ENCODE measurements at places on chromosomes 11 and 22.
A peak's percentile ranks its signal among the peaks of the same experiment; 100 is the strongest.

- no peak for DNase-seq
These were observed 104.4 kb upstream of the PARVA start for GRCh38 chr11:12272821-12273617.

DNA sequence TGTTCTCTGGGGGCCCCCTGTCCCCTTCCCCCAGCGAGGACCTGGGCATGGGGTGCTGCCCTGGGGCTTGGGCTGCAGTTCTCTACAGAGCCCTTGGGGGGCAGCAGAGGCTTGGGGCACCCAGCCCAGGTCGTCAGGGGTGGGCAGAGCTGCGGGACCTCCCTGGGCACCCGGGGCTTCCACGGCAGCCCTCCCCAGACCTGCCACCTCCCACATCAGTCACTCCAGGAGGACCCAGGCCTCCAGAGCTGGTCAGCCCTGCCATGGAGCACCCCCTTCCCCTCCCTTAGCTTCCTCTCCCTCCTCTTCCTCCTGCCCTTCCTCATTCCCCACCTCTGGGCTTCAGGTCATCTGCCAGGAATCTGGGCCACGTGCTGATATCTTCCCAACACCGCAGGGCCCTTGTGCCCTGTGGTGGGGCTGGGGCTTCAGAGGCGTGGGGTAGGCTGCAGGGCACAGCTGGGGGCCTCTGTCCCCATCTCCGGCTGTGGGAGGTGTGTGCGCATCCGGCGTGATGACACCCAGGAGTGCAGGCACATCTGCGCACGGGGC, 5.8 kb downstream of the TSPAN4 start:
- no peak for DNase-seq

GRCh38 chr11:94309757-94310156, 5.4 kb downstream of the IZUMO1R start:
- DNase-seq: no peak

- no peak for DNase-seq
These were observed 58.0 kb upstream of the FGF3 start for GRCh38 chr11:69877235-69877634.

GRCh38 chr22:21823740-21824444, 43.6 kb downstream of the MAPK1 start:
- no peak for DNase-seq

DNA sequence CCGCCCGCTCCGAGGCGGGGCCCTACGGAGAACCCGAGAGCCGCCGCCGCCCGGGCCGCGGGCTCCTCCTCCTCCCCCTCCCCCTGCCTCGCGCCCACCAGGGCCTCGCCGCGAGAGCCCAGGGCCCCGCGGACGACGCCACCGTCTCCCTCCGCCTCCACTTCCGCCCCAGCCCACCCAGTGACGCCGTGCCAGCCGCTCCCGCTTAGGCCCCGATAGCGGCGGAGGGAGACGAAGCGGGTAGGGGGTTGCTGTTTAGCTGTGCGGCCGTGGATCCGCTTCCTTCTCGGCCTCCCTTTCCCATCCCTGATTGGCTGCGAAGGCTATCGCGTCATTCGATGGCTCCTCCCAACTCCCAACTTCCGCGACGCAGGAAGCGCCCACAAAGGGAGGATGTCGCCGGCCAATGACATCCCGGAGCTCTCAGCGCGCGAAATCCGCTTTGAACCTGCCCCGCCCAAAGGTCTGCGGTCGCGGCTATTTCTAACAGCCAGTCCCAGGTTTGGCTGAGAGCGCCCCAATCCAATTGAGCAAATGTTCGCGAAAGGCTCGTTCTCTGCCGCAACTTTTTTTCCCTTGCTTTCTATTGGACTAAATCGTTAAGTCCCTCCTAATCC, at the start of gene FAM76B:
FAM76B (minus strand) TSS at position 277 of the 617 bp plus-strand sequence. CDS start 304 bp downstream, outside the sequence.
- peak; percentile 86 for DNase-seq

GRCh38 chr22:29716814-29717545, 2.8 kb upstream of the CABP7 start:
- peak; percentile 76 for DNase-seq

GRCh38 chr11:12167061-12168000, 56.9 kb downstream of the MICAL2 start:
- no peak for DNase-seq

DNA sequence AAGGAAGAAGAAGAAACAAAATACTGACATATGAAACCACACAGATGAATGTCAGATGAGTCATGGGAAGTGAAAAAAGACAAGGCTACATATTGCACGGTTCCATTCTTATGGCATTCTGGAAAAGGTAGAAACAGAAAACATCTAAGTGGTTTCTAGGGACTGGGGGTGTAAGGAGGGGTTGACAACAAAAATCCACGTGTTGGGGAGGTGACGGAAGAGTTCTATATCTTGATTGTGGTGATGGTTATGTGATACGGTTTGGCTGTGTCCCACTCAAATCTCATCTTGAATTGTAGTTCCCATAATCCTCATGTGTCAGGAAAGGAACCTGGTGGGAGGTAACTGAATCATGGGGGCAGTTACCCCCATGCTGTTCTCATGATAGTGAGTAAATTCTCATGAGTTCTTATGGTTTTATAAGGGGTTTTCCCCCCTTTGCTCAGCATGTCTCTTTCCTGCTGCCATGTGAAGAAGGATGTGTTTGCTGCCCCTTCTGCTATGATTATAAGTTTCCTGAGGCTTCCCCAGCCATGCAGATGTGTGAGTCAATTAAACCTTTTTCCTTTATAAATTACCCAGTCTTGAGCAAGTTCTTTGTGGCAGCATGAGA, 6.4 kb upstream of the ARFGAP3 start:
- DNase-seq: no peak

GRCh38 chr22:33684087-33684486, 236.2 kb downstream of the LARGE1 start:
- DNase-seq: no peak

GRCh38 chr11:44562845-44563460, 2.5 kb upstream of the CD82 start:
- DNase-seq: no peak
